NCI-H1436 (cell line): ENCODE measurements at places on chromosomes 13 and 19.

GRCh38 chr19:51131780-51132680 is 7.3 kb downstream of the SIGLEC9 start:
- no peak for DNase-seq

- DNase-seq: peak; percentile 63
These were observed 19.7 kb downstream of the ZFR2 start for GRCh38 chr19:3849092-3849491.

DNA sequence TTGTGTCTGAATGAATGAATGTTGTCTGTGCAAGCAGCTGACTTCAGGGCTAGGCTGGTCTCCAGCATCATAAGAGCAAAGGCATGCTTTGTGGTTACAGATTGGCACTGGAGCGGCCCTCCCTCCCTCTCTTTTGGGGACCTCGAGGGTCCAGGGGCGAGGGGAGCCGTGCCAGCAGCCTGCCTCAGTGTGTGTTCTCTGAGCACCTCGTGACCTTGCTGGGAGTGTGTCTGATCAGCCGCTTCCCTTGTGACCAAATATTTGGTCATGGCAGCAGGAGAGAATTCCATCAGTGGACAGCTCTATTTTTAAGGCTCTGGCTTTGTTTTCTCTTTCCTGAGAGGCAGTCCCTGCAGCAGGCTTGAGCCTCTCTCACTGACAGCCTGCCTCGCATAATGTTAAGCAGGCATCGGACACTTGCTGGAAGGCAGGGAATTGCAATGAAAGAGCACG is 329.7 kb downstream of the UQCRFS1 start:
- DNase-seq: no peak

- DNase-seq: no peak
These were observed 40.7 kb downstream of the PCCA start for GRCh38 chr13:100129605-100130004.

DNA sequence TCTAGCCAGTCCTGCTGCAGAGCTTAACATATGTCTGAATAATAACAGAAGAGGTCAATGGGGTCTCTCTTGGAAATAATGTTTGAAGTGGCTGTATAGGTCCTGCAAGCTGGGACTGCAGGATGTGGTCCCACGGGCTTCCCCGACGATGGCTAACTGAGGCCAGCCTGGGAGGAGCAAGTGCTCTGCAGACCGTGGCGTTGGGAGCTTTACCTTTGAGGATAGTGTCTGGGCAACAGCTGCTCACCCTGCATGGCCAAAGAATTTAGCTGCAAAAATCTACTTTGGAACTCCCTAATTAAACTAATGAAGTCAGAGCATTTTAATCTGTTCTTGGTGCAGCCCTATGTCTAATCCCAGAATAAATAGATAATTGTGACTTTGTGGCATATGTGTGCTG is 18.2 kb upstream of the AMER2 start:
- no peak for DNase-seq

GRCh38 chr19:12665281-12665573 is 1.3 kb downstream of the MAN2B1 start:
- DNase-seq: no peak

GRCh38 chr13:27415116-27415515 is 9.3 kb upstream of the GTF3A start:
- DNase-seq: no peak

DNA sequence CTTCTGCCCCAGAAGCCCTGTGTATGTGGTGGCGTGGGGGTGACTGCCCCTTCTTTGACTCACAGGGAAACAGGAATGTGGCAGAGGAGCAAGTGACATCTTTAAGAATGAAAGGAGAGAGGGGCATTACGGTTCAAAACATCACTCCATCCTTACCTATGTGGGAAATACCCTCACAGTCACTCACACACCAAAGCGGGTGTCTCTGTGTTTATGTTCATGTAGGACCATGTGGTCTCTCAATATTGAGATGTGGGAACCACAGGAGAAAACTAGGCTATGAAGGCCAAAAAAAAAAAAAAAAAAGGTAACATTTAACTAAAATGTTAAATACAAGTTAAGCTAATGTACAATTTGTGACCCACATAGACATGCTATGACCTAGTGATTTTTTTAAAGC is 153.6 kb upstream of the GPR12 start:
- DNase-seq: no peak

- DNase-seq: no peak
These were observed 184.2 kb downstream of the SLITRK6 start for GRCh38 chr13:85615031-85615430.

GRCh38 chr19:41734156-41734555 is 21.2 kb upstream of the CEACAM6 start:
- DNase-seq: no peak

- DNase-seq: no peak
These were observed 751 bp downstream of the GRAMD1A start for GRCh38 chr19:35000647-35001501.

DNA sequence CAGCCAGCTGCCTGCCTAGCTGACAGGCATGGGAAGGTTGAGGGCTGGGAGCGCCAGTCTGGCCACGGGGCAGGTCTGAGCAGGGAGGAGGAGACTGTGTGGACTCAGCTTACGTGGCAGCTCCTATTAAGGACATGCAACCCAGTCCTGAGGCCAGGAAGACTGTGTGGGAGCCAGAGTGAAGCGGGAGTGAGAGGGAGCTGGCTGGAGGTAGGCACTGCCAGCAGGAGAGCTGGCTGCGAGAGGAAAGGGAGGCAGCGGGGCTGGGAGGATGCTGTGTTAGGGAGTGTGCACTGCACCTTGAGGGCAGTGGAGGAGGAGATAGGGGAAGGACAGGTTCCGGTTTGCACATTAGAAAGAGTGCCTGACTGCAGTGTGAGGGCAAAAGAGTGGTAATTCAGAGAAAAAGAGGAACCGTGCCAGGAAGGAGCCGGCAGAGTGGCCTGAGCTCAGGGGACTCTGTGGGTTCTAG is 99.2 kb downstream of the SLC7A1 start:
- no peak for DNase-seq

DNA sequence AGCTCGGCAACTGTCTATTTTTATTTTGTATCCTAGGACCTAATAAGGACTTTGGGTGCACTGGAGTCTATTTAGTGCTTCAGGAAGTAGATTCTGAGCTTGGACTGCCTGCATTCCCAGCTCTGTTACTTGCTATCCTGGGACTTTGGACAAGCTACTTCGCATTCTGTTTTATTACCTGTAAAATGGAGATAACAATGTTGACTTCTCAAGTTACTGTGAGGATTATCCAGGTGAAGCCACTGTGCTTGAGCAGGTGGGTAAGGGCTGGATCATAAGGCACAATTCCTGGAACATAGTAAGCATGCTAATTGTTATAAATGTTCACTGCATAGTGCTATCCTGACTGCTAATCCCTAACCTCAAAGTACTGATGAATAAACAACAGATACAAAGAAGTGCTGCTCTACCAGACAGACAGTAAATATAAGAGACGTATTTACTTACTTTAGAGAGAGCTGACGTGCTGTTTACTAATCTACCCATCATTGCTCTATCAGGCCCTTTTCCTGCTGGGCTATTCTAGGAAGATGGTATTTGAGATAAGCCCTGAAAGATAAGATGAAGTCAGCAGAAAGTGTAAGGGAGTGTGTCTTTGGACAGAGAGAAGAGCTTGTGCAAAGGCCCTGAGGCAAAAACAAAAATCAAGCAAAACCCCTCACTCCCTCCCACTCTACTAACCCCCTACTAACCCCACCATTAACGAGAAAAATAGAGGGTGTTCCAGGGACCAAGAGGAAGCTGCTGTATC is 50.8 kb upstream of the FLT1 start:
- no peak for DNase-seq

- peak; percentile 71 for DNase-seq
These were observed 22.8 kb upstream of the SIGLEC11 start for GRCh38 chr19:49983645-49984229.

DNA sequence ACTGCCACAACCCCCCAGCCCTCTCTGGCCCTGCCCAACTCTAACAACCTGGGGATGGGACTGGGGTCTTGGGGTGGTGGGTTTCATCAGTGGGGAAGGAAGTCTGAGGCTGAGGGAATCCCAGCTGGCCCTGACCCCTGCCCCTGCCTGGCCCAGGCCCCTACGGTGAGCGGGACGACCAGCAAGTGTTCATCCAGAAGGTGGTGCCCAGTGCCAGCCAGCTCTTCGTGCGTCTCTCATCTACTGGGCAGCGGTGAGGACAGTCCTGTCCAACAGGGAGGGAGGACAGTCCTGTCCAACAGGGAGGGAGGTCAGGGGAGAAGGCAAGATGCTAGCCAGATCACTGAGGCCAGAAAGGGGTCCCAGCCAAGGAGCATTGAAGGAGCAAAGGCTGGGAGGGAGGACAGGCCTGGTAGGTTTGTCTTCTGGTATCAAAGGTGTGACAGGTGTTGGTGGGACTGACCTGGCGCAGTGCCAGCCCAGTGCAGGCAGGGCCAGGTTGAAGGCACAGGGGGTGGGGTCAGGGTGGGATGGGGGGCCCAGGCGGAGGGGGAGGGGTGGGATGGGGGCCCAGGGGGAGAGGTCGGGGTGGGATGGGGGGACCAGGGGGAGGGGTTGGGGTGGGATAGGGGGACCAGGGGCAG is 12.1 kb upstream of the LTBP4 start:
- DNase-seq: no peak

GRCh38 chr13:109233293-109233692 is 553.1 kb downstream of the IRS2 start:
- DNase-seq: no peak

- no peak for DNase-seq
These were observed 139.6 kb upstream of the HTR2A start for GRCh38 chr13:47036294-47037008.

DNA sequence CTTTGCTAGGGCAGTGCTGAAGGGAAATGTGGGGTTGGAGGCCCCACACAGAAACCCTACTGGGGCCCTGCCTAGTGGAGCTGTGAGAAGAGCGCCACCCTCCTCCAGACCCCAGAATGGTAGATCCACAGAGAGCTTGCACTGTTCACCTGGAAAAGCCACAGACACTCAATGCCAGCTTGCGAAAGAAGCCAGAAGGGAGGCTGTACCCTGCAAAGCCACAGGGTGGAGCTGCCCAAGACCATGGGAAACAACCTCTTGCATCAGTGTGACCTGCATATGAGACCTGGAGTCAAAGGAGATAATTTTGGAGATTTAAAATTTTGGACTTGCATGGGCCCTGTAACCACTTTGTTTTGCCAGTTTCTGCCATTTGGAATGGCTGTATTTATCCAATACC is 615.4 kb upstream of the MIR17HG start:
- no peak for DNase-seq

DNA sequence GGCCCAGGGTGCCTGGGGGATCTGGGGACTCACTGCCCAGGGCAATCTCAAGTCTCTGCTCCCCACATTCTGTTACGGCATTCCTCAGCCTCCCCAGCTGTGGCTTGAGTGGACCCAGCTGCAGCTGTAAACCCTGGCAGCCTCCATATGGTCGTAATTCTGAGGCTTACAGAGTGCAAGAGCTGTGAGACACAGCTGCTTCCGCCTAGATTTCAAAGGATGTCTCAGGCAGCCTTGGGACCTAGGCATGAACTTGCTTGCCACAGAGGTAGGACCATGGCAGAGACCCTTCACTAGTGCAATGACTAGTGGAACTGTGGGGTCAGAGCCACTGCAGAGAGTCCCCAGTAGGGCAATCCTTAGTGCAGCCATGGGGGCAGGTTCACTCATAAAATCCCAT is 297.5 kb downstream of the ENOX1 start:
- no peak for DNase-seq

DNA sequence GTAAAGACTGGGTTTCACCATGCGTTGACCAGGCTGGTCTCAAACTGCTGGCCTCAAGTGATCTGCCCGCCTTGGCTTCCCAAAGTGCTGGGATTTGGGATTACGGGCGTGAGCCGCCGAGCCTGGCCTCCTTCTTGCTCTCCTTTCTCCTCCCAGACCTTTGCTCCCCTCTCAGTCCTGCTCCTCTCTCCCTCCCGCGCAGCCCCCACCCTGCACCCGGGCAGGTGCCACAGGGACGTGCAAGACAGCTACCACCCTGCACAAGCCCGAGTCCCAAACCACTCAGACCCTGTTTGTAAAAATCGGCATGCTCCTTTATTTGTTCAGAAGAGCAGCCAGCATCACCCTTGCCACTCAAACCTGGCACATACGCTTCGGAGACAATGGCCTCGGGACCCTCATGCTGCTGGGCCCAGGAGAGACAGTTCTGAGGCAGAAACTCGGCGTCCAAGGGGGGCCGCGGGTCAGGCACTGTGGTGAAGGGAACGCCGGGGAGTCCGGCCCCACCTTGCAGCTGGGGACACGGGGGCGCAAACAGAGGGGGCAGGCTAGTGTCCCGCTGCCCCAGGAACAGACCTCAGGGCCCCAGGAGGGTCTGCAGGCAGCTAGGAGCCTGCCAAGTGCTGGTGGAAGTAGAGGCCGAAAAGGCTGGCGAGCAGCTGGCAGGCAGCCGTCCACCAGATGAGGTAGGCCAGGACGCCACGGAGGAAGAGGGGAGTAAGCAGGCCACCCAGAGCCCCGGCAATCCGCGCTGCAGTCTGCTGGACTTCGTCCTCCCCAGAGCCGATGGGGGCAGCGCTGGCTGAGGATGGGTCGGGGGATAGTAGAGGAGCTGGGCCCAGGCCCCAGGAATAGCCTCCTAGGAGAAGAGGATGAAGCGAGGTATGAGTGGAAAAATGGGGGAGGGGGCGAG is 18.7 kb downstream of the TMEM161A start:
- no peak for DNase-seq

- no peak for DNase-seq
These were observed 18.3 kb downstream of the ZNF100 start for GRCh38 chr19:21749090-21749489.

DNA sequence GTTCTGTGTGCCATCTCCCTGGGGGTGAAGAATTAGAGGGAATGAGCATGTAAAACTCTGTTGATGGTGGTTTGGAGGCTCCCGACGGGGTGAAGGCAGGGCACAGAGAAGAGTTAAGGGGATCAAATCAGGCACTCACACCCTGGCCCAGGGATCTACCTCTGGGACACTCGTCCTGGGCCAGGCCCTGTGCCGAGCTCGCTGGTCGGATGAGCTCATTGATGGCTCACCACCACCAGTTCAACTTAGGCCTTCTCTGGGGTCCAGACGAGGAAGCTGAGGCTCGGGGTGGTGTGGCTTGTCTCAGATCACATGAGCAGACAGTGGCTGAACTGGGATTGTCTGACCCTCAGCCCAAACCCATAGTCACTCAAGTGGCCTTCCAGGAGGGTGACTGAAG is 1.6 kb downstream of the NACC1 start:
- DNase-seq: no peak

DNA sequence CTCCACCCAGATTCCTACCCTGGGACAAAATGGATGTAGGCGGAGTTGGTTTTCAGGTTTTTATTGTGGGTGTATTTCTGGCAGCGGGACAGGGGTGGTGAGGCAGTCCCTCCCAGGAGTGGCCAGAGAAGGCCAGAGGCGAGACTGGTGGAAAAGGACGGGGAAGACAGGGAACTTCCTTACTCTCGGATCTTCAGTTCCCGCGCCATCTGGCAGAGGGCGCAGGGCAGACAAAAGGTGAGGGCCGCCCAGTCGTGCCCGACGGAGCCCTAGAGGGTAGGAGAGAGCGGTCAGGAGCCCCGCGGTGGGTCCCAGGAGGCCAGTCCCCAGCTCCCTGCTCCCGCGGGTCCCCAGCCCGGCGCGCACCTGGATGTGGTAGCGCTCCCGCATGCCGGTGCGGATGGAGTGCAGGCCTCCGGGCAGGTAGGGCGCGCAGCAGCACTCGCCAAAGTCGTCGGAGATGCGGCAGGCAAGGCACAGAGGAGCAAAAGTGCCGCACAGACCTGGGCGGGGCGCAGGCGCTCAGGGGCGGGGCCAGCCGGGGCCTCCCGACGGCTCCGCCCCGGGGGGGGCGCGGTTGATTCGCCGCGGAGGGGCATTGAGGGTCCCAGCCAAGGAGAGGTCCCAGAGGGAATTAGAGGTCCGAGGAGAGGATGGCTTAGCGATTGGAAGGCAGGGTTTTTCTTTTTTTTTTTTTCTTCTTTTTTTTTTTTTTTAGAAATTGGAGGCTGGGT is 3.0 kb downstream of the CNFN start:
- peak; percentile 74 for DNase-seq

- DNase-seq: no peak
These were observed 6.8 kb upstream of the FRY start for GRCh38 chr13:32024750-32025149.
